ENCODE measurements at places on chromosomes 1 and 21. TPM values are rescaled to one million over a fixed set of nuclear protein-coding genes. Genes with fewer than 3 reads are reported as not detected.

DNA sequence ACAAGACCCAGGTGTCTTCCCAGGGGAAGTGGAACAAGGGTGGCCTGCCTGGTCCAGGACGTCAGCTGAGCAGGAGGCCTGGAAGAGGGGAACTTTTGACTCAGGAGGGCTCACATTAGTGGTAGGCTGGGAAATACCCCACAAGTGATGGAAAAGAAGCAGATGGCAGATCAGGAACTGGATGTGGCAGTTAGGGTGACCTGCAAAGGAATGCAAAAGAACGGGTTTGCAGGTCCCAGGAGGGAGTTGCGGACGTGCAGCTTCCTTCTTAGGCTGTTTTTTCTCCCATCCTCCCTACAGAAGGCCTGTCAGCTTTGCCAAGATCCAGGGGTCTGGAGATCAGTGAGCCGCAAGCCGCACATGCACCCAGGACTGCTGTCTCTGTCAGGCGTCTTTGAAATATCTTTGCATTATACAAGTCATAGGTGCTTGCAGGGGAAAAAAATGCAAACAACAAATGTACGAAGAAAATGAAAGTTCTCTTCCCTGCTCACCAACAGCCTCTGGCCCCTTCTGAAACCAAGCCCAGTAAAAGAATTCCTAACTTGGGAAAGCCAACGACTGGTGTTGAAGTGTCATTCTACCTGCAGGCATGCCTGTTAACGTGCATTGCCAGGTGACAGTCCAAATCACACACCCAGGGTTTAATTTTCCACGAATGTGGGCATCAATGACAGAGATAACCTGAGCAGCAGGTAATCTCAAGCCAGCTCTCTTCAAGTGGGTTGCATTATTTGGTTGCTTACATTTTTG lies 34.4 kb downstream of the NENF start:
- no peak for DNase-seq

- DNase-seq = no peak
Measured at GRCh38 chr1:165894591-165894990, 67.2 kb downstream of the UCK2 start.

Gene DYRK3
- 10.9 TPM for total RNA-seq

Gene CELA3B
- total RNA-seq = not detected

DNA sequence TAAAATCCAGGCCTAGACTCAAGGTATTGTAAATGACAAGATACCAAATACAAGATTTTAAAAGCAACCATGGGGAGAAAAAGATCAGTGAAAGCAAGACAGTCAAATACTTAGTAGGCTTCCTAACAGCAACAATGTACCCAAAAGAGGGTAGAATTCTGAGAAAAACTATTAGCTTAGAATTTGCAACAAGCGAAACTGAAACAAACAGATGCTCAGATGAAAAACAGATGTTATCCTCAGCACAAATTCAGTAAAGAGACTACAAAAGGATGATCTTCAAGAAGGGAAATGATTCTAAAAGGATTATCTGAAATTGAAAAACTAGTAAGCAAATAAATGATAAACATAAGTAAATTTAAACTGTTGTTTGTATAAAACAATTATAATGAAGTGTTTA lies 40.0 kb downstream of the PDC start:
- no peak for DNase-seq

DNA sequence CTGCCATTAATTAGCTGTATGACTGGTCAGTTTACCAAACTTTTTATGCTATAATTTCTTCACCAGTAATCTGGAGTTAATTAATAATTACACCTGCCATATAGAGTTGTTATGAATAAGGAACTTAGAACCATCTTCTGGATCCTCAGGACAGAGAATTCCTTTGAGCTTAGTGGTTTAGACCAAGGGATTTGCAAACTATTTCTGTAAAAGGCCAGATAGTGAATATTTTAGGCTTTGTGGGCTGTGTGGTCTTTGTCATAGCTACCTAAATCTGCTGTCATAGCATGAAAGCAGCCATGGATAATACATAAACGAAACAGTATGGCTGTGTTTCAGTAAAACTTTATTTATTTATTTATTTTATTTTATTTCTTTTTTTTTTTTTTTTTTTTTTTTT lies 9.0 kb downstream of the TIMM17A start:
- DNase-seq = no peak

Gene LRRC8C
- 19.4 TPM for total RNA-seq

DNA sequence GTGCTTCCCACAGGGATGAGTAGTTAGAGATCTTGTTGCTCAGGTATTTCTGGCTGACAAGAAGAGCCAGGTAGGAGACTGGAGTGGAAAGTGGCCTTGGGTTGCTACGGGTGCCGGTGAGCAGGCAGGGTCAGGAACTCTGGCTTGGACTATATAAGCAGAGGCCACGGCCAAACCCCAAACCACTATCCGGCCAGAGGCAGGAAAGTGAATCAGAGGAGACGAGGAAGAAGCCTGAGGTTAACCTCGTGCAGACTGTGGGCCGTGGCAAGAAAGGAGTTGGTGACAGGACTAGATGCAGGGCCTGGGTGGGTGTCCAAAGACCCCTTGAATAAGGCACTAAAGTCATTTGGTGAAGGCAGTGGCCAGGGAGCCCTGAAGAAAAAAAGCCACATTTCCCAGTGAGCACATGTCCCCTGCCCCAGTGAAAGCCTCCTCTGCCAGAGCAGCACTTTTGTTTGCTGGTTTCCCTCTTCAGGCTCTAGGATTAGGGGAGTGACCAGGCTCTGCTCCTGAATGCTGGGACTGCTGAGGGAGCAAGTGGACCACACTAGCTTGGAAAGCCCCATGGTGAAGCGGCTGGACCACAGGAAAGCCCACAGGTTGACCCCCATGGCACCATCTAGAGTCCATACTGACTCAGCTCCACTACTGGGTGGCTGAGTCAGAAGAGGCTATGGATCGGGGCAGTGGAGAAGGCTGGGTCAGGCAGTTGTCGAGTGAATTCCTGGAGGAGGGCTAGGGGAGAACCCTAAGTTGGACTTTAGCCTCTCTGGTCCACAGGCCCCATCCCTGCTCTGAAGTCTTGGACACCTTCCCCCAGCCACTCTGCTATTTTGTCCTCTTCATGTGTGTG lies 23.4 kb downstream of the CSF1 start:
- no peak for DNase-seq

Gene B3GALT2
- total RNA-seq = 11.6 TPM

DNA sequence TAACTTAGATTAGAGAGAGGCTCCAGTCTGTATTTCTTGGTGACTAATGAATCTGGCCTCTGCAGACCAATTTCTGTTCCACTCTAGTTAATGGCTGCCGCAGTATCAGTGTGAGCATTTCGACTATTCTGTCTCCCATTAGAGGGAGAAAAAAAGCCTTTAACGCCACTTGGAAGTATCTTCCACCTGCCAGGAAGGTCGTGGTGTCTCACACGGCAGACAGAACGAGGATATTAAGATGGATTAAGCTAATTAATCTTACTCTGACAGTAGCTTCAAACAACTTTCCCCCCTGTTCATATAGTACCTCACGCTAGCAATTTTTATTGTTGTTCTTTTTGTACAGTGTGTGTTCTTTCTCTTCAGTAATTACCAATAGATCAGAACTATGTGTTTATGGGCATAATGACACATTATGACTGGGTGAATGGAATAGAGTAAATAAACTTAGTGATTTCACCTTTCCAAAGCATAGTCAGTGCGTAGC lies 153.8 kb downstream of the ADGRL2 start:
- no peak for DNase-seq

- DNase-seq = no peak
Measured at GRCh38 chr1:214324896-214325800, 44.2 kb downstream of the SMYD2 start.

DNA sequence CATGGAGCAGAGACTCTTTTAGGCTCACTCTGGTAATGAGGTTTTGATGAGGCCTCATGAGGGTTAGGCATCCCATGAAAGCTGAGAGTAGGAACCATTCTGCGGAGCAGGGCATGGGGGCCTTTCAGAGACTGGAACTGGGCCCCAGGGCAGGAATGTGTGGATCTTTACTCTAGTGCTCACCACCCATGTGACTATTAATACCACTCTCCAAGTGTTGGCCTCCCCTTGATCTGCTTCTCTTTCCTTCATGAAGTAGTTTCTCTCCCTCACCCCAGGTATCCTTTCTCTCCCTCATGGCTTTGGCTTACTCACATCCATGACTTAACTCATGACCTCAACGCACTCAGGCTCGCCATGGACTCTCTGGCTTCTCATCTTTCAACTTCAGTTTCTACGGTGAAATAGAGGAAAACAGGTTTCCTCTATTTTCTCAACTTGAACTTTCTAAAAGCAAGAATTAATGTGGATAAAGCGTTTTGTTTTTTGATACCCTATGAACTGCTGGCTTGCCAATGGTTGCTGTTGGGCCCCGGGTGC lies 50.5 kb upstream of the GADD45A start:
- DNase-seq = no peak

DNA sequence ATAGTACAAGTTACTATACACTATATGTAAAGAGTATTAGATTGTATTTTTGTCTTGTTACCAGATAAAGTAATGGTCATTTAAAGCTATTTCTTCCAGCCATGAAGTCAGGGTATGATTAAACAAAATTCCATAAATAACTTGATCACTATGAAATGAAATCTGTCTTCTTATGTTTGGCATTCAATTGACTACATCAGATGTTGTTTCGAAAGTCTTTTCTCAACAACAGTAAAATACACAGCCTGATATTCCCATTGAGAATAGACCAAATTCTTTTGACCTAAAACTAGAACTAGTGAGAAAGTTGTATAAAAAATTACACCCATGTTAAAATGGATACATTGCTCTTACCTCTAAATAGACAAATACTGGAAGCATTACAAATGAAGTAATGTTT lies 134.6 kb upstream of the ADAMTS5 start:
- DNase-seq = no peak

DNA sequence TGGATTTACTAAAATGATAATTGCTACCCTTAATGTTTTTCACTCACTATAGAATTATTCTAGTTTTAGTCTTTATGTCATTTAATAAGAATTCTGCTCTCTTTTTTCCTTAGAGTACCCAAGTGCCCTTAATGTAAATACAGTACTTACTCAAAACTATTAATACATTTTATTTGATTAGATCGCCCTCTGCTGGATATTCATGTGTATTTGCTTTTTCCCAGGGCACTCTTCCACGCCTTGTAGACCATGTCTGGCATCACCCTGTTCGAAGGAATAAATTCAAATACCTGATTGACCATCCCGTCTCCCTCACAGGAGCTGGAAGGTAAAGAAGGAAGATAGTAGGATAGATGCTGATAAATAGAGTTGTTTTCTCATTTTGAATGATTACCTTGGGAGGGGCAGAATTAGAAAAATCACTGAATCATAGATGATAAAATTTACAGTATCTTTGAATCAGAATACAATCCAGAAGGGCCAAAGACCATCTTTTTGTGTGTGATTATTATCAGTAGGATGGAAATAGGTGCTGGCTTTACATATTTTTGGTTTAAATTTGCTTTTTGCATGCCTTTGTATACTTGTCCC lies 4.1 kb downstream of the AXDND1 start:
- peak; percentile 85 for DNase-seq

Gene CDC20
- 11.1 TPM for total RNA-seq

Data from spinal cord (tissue), 10 donors.